ENCODE measurements at places on chromosomes 13 and 19.

GRCh38 chr13:91361755-91362271 lies 14.3 kb downstream of the MIR17HG start:
- ATAC-seq, result no peak
- H3K27ac ChIP-seq, result no peak overlapping the region
- no peaks in the 10 kb centered on the region for H3K27me3 ChIP-seq
- peaks cover 20% of the 10 kb centered on the region for H3K4me1 ChIP-seq
- no peak overlapping the region for H3K4me3 ChIP-seq

DNA sequence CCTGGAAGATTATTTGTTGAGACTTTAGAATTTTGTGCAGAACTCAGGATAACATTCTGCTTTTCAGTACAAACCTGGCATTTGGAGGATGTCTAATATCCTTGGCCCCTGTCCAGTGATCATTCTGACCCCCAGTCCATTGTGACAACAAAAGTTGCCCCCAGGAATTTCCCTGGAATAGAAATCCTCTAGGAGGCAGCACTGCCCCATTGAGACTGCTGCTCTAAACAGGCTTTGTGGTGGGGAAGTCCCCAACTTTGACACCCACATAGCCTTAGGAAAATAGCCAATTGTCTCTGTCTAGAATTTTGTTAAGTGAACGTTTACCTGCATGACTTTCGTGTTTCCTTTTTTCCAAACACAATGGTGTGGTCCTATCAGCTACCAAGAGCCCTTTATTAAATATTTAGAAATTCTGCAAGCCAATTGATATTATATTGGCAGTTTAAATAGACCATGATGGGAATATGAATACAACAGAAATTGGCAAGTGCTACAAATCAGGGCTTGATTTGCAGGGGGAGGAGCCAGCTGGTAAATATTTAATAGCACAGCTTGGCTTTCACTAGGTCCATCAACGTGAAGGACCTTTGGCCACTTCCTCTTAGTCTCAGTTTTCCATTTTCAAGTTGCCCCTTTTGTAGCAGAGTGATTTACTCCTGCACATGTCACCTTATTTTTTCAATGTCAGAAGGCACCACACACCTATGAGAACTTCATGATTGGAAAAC lies 451.7 kb downstream of the EFNB2 start:
- H3K36me3 ChIP-seq, result no peaks in the 10 kb centered on the region
- H3K27me3 ChIP-seq, result no peaks in the 10 kb centered on the region
- H3K27ac ChIP-seq, result no peak overlapping the region
- H3K4me1 ChIP-seq, result no peaks in the 10 kb centered on the region

GRCh38 chr13:112469071-112469745 lies 93.1 kb downstream of the SPACA7 start:
- no peak overlapping the region for H3K4me3 ChIP-seq
- no peaks in the 10 kb centered on the region for H3K27me3 ChIP-seq
- ATAC-seq, result no peak
- no peaks in the 10 kb centered on the region for H3K4me1 ChIP-seq

DNA sequence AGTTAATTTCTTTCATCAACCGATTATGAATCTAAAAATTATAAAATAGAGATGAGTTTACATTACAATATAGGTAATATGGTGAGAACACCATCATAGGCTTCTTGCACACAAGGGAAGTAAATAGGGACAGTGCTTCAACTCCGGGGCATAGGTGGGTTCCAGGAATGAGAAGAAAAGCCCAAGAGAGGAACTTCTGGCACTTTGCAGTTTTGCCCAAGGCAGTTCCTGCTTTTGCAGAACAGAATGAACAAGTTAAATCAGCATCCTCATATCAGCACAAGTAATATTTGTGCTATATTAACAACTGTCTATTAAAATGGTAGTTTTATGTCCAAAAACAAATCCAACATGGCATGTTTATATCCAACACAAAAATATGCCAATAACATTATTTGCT lies 60.1 kb downstream of the DACH1 start:
- ATAC-seq, result no peak
- H3K4me1 ChIP-seq, result no peaks in the 10 kb centered on the region
- no peak overlapping the region for H3K4me3 ChIP-seq
- no peaks in the 10 kb centered on the region for H3K36me3 ChIP-seq
- H3K27ac ChIP-seq, result no peak overlapping the region

GRCh38 chr13:111064661-111065060 lies 50.4 kb upstream of the ARHGEF7 start:
- peaks cover 8% of the 10 kb centered on the region for H3K4me1 ChIP-seq
- H3K4me3 ChIP-seq, result no peak overlapping the region
- H3K27ac ChIP-seq, result no peak overlapping the region
- H3K27me3 ChIP-seq, result peaks cover 55% of the 10 kb centered on the region

GRCh38 chr13:98413796-98414195 lies 163.1 kb downstream of the STK24 start:
- no peak for ATAC-seq
- H3K27me3 ChIP-seq, result peaks cover 54% of the 10 kb centered on the region
- H3K27ac ChIP-seq, result no peak overlapping the region
- H3K36me3 ChIP-seq, result peaks cover 7% of the 10 kb centered on the region
- H3K4me3 ChIP-seq, result no peak overlapping the region
- peaks cover 8% of the 10 kb centered on the region for H3K4me1 ChIP-seq

- H3K4me3 ChIP-seq, result no peak overlapping the region
- H3K4me1 ChIP-seq, result no peaks in the 10 kb centered on the region
- no peak for ATAC-seq
Measured at GRCh38 chr13:75025956-75026355, 456.0 kb downstream of the TBC1D4 start.

DNA sequence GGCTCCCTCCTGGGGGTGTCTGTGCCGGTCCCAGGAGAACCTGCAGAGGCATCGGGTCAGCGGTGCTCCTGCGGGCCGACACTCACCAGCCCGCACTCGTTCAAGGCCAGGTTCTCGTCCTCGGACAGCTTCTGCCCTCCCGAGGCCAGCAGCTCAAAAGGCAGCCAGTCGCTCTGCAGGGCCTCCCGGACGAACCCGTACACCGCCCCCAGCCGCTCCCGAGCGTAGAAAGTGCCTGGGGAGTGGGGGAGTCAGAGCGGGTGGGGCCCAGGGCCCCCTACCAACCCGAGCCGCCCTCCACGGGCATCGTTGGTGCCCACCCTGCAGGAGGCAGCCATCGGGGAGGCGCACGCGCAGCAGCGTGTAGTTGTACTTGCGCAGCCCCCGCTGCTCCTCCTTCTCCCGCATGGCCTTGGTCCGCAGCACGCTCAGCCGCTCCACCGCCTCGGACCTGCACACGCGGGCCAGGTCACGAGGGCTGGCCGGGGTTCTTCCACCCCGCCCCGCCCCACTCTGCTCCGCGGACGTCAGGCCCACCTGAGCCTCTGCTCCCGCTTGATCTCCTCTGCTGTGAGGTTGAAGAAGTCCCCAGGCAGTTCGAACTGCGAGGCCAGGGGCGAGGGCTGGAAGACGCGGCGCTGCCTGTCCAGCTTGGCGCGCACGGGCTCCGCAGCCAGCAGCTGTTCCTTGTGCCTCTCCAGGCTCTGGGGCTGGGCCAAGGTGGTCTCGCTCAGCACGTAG lies 11.5 kb downstream of the UBXN6 start:
- peaks cover 29% of the 10 kb centered on the region for H3K36me3 ChIP-seq
- H3K27me3 ChIP-seq, result no peaks in the 10 kb centered on the region
- no peak overlapping the region for H3K27ac ChIP-seq
- ATAC-seq, result no peak

- H3K4me1 ChIP-seq, result peaks cover 20% of the 10 kb centered on the region
- H3K4me3 ChIP-seq, result no peak overlapping the region
- no peak overlapping the region for H3K27ac ChIP-seq
- H3K27me3 ChIP-seq, result peaks cover 3% of the 10 kb centered on the region
Measured at GRCh38 chr13:108273429-108274118, 4.1 kb downstream of the TNFSF13B start.

- H3K4me1 ChIP-seq, result no peaks in the 10 kb centered on the region
- no peak overlapping the region for H3K4me3 ChIP-seq
- ATAC-seq, result no peak
- no peaks in the 10 kb centered on the region for H3K27me3 ChIP-seq
Measured at GRCh38 chr13:97710797-97711196, 242.7 kb upstream of the IPO5 start.

GRCh38 chr19:14021474-14021873 lies 6.5 kb upstream of the RLN3 start:
- no peaks in the 10 kb centered on the region for H3K36me3 ChIP-seq
- H3K4me3 ChIP-seq, result no peak overlapping the region
- H3K27ac ChIP-seq, result peak overlapping the region; percentile 61
- peaks cover 33% of the 10 kb centered on the region for H3K4me1 ChIP-seq

DNA sequence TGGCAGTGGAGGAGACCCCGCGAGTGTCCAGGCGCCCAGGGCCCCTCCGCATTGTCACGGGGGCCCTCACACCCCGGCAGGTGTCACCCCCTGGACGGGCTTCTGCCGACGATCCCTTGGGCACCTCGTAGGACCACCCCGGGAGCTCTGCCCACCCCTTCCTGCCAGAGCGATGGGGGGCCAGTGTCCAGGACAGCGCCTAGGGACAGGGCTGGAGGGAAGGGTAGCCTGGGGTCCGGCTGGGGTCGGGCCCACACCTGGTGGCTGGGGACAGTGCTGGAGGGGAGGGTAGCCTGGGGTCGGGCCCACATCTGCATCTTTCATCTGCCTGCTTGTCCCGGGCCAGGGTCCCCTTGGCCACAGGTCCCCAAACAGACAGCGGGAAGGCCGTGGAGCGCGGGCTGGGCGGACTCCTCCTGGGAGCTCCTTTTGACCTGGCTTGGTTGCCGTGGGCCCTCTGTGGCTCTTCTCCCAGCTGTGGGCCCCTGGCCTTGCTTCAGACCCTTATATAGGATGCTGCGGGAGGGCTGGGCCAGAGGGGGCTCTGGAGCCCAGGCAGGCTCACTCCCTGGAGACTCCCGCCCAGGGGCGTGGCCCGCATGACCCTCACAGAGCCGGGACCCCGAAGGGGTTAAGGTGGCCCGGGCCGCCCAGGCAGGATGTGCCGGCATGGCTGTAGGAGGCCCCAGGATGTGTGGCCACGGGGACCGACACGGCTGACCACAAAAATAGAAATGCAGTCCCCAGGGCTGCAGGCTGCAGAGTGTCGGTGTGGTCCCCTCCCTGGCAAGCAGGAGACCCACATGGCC lies 74.1 kb upstream of the MCF2L start:
- peak overlapping the region; percentile 27 for H3K27ac ChIP-seq
- ATAC-seq, result peak; percentile 10
- H3K36me3 ChIP-seq, result no peaks in the 10 kb centered on the region
- peaks cover 23% of the 10 kb centered on the region for H3K4me1 ChIP-seq

DNA sequence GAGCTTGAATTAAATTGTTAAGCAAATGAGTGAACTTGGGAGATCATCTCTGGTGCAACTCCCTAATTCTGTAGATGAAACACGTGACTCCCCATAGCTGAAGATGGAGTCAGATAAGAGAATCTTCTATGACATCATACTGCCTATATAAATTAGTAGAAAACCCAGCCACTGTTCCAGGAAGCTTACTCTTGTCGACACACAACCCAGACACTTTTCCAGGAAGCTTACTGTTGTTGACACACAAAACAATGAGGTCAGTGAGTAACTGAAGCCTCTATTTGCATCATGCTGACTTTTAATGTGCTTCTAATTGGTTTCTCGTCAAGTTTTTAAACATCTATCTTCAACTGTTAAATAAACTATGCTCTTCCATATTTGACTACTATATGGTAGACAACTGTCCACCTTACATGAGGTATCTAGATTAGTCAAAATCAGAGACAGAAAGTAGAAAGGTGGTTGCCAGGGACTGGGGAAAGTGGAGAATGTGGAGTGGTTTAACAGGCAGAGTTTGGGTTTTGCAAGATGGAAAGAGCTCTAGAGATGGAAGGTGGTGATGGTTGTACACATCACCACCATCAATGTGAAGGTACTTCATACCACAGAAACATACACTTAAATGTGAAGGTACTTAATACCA lies 168.2 kb downstream of the FGF14 start:
- H3K4me3 ChIP-seq, result no peak overlapping the region
- no peak overlapping the region for H3K27ac ChIP-seq
- no peaks in the 10 kb centered on the region for H3K36me3 ChIP-seq
- no peaks in the 10 kb centered on the region for H3K27me3 ChIP-seq

GRCh38 chr13:99282264-99283231 lies 24.4 kb upstream of the GPR18 start:
- peaks cover 30% of the 10 kb centered on the region for H3K36me3 ChIP-seq
- peaks cover 95% of the 10 kb centered on the region for H3K4me1 ChIP-seq
- no peaks in the 10 kb centered on the region for H3K27me3 ChIP-seq
- H3K4me3 ChIP-seq, result peak overlapping the region; percentile 43

DNA sequence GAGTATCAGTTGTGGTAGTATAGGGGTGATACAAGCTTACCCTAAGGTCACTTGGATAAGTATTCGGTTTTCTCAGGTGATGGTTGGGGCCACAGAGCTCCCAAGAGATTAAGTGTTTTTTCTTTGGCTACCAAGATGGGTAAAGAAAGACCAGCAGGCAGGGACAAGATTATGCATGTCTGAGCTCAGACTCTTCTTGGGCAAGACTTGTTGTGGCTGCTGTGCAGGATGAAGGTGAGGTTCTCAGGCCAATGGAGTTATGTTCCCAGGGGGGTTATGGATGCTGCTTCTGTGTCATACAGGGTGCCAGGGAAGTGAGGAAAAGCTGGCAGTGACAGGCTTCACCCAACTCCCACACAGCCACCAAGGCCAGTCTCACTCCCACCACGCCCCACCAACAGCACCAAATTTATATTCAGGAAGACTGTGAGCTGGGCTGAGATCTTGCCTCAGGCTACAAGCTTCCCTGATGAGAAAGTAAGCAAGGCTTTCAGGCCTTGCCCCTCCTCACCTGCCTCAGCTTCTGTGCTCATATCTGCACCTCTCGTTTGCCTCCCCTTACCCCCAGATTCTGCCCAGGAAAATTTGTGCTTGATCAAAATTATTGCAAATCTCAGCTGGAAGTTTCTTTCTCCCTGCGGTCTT lies 511.8 kb upstream of the SLITRK1 start:
- no peaks in the 10 kb centered on the region for H3K4me1 ChIP-seq
- H3K36me3 ChIP-seq, result no peaks in the 10 kb centered on the region
- H3K4me3 ChIP-seq, result no peak overlapping the region

DNA sequence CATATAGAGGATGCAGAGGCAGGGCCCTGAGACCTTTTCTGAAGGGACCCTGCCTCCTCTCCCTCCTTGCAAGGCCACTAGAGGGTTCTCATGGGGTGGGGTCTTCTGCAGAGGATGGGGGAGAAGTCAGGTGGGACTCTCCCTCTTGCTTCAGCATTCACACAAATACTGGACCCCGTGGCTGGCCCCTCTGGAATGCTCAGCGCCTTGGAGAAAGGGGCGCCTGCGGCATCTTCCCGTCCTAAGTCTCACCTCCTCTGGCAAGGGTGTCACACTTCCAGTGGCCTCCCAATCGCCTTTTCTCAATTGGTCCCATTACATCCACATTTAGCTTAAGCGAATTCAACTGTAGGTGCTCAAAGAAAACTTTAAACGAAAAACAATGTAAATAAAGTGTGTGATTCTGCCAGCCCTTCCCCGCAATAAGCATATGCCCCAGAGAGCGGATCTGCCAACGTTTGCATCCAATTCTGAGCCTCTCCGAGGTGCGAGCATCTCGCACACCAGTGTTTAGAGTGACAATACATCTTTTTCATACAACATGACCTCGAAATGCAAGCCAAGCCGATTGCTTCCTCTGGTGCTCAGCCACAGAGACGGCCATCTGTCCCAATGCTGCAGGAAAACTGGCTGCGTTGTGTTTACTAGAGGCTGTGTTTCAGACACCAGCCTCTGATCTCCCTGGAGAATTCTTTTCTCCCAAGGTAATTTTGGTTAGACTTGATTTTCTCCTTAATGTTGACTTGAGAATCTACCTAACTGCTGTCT lies 69.1 kb upstream of the WASF3 start:
- H3K36me3 ChIP-seq, result no peaks in the 10 kb centered on the region
- H3K27ac ChIP-seq, result no peak overlapping the region
- no peaks in the 10 kb centered on the region for H3K4me1 ChIP-seq
- no peak for ATAC-seq
- no peak overlapping the region for H3K4me3 ChIP-seq

GRCh38 chr19:28523619-28524018 lies 689.3 kb downstream of the UQCRFS1 start:
- ATAC-seq, result no peak
- H3K4me3 ChIP-seq, result no peak overlapping the region
- no peak overlapping the region for H3K27ac ChIP-seq

Data from stimulated activated memory B cell treated with anti-CD40 and anti-IgM and Interleukin-4, amounts not matched to agents 10 μg/mL and 1 μg/mL and 100 μg/mL, for 72 hours (primary cell).